MV-4-11 (cell line): ENCODE measurements at places on chromosomes 4 and X.

DNA sequence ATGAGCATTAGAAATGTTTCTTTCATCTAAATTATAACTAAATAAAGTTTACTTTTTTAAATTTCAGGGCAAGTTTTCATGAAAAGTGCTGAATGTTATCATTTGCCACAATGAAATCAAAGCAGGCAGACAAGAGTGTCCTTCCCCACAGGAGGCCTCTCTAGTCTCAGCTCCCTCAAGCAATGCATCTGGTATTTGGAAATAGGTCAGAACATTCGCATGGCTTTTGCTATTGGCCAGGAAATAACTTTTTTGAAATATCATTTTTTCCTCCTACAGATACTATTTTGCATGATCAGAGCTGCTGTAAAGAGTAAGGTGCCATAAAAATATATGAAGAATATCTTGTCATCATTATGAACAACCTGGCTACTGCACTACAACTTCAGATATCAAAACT, 41.1 kb downstream of the MAD2L1 start:
- DNase-seq: no peak

DNA sequence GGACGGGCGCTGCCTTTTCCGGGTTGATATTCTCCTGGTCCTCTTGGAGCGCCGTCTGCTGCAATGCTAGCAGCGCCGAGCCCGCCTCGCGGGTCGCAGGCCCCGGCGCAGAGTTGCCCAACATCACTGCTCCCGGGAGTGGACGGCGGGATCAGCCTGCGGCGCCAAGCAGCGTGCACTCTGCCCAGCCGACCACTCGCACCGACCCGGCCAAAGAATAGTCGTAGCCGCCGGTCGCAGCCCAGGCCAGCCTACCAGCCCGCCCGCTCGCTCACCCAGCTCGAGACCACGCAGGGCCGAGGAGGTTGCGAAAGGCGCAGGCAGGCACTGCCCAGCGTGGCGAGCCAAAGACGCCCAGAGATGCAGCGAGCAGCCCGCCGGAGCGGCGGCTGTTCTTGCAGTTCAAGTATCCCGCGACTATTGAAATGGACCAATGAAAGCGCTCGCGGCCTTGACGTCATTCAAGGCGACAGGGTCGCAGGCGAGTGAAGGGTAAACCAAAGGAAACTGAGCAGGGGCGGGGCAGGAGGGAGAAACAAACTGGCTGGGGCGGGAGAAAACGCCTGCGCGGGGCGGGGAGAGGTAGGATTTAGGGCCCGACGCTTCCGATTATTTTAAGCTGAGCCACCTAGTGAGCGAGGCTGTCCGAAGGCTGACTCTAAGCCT, at the start of gene CCNA2:
CCNA2 (minus strand) TSS at position 379 of the 666 bp plus-strand sequence; CDS start at position 124, 255 bp downstream.
- peak; percentile 96 for DNase-seq

GRCh38 chr4:112564706-112565270, 48.8 kb upstream of the NEUROG2 start:
- DNase-seq: no peak

- no peak for DNase-seq
These were observed 492.0 kb upstream of the IGFBP7 start for GRCh38 chr4:57602141-57602540.

GRCh38 chrX:9862525-9862924, 76.3 kb downstream of the SHROOM2 start:
- DNase-seq: no peak

GRCh38 chr4:142846108-142846728, at the start of gene INPP4B:
Gene INPP4B (minus strand): TSS chr4:142846301.
- DNase-seq: no peak

GRCh38 chrX:150984169-150984824, 1.2 kb downstream of the HMGB3 start:
- DNase-seq: no peak

DNA sequence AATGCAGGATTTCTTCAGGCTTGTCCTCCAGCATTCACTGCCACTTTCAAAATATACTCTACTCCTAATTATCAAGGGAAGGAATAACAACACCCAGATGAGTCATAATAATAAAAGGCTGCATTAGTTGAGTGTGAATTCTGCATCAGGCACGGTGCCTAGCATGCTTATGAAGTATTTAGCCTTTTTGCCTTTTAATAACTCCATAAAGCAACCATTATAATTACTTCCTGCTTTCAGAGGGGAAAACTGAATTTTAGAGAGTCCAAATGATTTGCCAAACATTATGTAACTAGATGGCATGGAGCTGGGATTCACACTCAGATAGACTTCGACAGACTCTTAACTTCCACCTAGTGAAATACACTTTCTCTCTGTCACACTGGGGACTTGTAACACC, 2365.5 kb downstream of the PCDH7 start:
- no peak for DNase-seq

DNA sequence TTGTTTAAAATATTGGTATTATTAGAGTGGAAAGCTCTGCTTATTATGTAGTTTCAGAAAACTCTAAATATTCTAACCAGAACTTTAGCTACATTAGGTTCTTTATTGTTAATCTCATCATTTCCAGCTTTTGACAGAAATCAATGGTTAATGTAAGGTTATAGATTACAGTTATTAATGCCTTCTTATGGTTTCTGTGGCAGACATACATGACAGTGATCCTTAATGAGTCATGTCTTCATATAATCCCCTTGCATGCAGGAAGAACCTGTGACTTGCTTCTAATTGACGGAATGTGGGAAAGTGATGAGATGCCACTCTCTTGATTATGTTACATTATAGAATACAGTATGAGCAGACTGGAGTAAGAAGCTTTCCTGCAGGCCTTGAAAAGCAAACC, 23.5 kb downstream of the KLHL8 start:
- no peak for DNase-seq

DNA sequence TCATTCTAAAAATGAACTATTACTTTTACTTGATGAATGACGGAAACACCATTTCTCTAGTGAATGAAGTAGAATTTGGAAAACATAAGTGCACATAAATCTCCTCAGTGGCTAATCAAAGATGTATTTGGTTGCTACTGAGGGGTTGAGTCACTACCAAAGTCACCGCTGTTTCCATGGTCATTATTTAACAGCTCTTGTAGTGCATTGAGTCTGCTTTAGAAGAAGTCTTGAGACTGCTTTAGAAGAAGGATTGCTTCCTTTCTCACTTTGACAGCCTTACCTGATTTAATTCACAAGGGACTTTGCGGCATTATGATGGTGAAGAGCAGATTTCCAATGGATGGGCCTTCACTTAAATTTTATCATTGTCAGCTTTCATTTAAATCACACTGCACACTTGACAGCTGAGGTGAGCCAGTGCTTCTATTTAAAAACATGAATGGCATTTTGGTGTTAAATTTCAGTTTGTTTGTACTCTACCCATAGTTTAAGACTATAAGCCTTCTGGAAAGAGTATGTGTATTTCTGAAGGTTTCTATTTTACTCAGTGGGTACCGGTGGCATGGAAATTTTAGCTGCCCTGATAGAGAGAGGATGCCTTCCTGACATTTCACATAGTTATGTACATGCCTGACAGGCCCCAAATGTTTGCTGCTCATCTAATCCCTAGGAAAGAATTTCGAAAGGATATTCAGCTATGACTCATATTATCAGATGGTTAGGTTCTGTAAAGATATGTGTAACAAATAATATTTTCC, 9.5 kb downstream of the ASB5 start:
- DNase-seq: no peak

DNA sequence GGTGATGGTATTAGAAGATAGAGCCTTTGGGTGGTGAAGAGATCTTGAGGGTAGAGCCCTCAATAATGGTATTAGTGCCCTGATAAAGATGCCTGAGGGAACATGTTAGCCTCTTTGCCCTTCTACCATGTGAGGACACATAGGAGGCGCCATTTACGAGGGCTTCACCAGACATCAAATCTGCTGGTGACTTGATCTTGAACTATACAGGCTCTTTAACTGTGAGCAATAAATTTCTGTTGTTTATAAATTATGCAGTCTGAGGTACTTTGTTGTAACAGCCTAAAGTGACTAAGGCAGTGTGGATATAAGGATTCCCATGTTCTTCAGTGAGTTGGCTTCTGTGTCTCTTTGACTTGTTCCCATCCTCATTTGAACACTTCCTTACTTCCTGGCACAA, 11.8 kb downstream of the MOB1B start:
- no peak for DNase-seq

DNA sequence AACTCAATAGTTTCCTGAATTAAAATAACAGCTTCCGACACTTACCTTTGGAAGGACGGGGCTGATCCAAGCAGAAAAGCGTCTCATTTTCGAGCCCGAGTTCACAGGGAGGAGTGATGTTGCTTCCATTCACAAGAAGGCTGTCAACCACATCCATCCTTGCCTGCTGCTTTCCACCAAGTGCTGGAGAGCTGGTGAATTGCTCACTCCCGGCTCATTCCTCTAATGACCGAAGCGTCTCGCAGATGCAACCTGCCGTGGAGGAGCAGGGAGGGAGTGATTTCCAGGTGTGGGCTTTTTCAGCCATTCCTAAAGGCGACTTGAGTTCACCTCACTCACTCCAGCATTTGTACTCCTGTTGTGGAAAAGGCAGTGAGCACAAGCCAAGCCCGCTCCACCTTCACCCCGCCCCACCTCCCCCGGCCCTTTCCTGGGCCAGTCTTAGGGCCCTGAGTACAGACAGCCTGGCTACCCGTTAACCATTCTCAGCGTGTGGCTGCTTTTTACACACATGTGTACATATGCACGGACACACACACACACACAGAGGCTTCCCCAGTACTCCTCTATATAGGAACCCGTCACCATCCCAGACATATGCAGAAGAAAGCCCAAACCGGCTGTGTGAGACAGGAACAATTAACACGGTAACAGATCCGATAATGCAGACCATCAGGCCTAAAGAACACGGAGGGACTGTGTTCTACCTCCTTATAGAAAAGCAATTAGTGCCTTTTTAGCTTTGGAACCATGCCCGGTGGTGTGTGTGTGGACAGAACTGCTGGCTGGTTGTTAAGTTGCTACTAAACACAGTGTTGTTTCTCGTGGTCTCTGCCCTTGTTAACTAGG, at the start of gene CCKAR:
CCKAR (minus strand) TSS at position 374 of the 849 bp plus-strand sequence; CDS start at position 157, 217 bp downstream.
- DNase-seq: no peak

DNA sequence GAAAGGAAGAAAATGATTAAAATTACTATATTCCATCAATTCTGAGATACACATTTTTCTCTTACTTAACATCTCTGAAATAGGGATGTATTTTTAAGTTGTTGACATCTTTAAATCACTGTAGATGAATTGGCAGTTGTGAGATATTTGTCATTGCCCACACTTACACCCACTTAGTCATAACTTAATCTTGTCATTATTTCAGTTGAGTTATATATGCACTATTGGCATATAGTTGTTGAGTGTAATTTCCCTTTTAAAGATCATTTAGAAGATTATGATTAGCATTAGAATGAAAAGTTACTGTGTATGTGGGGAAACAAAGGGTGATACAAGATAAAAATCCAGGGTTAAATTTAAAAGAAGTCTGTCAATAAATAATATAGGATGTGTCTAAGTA, 2.2 kb downstream of the AIMP1 start:
- no peak for DNase-seq

GRCh38 chr4:23747281-23747735, 142.5 kb downstream of the PPARGC1A start:
- no peak for DNase-seq

DNA sequence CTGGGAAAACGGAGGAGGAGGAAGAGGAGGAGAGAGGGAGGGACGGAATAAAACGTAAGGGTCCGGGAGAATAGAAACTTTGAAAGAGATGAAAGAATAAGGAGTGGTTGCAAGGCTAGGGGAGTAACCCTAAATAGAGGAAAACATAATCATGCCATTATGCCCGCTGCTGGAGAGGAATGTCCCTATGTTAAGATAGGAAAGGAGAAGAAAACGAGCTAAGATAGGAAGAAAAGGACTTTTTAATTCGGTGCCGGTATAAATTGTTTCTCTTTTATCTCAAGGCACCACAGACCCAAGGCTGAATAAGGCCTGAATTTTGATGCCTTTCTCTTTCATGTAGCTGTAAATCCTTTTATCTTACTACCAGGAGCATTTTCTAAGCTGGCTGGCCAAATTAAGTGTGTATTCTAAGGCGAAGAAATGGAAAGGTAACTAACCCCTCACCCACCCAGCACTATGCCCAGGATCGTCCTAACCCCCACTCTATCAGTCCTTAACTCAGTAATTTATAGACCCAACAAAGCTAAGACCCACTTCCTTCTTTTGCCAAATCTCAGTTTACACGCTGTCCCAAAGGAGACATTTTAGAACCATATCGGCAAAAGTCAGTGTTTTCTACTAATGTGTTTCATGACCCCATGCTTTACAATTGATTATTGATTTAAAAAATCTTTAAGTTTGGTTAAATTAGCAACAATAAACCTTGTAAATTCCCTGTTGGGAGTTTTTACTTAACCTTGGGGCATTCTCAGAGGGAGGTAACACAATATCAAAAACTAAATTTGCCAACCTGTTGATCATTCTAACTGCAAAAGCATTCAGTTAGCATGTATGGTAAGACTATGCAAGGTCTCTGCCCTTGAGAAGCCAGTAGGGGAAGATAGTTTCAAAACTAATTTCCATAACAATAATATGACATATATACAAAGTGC, 1.1 kb upstream of the CUL4B start:
- DNase-seq: no peak

DNA sequence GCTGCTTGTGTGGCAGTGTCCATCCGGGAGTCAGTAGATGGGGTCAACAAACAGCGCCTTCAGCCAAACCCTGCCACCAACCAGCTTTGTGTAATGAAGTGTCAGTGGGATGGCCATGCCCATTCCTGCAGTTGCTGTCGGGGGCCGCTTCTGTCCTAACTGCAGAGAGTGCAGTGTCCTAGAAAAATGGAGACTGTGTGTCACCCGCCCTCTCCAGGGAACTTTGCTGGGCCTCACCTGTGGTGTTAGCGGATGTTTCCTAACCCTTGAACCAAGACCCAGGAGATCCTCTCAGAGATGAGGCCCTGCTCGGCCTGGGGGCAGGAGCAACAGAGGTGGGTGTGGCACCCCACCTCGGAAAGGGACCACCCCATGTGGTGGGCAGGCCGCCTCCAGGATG, 35.3 kb upstream of the HGFAC start:
- DNase-seq: no peak

- no peak for DNase-seq
These were observed 82.0 kb upstream of the FAM241A start for GRCh38 chr4:112063260-112063659.

DNA sequence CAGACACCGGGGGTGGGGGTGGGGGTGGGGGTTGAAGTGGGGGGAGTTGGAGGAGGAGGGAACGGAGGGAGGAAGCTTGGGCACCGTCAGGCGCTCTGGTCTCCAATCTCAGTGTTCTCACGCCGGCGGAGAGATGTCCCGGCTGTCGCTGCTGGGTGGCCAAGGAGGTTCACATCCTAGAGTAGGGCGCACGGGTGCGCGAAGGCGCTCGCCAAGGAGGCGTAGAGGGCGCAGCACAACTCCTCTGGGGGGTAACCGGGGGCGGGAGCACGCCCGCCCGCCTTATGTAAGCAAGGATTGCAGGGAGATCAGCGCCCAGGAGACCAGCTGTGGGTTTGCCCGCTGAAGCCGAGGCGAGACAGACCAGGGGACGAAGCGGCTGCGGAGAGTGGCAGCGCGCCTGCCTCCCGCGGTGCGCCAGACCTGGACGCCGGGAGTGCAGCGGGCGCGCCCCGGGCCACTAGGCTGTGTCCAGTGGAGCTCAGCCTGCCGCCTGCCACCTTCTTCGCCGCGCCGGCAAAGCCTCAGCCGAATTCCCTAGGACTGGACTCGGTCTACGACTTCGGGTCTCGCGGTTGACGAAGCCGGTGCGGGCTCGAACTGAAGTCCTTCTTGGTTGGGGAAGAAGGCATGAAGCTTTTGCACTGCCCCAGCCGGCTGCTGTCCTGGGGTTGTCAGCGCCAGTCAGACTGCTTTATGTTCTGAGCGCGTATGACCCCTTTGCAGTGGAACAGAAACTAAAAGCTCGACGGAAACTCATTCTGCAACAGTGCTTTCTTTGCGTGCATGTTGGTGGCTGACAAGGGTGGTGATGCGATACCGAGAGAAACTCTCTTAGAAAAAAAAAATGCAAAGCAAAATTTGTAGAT, 707 bp upstream of the UNC5C start:
- DNase-seq: peak; percentile 60
